Activated T-helper 9 cell treated with anti-CD3 and anti-CD28 coated beads, Interleukin-2, amount 50 U/mL, for 16 hours (primary cell): ENCODE measurements at places on chromosomes 6 and 20.

DNA sequence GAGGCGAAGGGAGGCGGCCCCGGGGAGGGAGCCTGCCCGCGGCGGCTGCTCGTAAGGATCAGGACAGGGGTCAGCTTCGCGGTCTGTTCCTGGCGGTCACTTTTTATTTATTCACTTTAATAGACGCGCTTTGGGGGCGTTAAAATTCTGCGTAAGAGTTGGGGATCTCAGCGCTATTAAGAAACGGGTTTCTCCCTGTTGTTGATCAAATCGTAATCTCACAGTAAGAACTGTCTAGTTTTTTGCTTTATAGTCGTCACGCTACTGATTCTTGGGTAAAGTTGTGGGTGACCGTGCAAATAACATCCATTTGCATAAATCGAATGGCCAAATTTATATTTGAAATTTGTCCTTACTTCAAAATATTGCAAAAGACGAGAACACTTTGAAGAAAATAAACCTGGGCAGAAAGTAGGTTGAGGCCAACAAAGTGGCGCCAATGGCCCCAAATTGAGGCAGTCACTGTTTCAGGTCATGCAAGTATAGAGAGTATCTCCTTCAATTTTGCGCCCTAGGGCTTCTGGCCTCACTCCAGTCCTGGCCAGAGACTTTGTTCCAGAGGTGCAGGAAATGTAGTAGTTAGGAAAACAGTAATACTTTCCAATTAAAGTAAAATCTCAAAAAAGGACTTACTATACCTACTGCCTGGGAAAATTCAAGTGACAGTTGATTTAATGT is 963 bp upstream of the RMND1 start:
- DNase-seq = no peak

DNA sequence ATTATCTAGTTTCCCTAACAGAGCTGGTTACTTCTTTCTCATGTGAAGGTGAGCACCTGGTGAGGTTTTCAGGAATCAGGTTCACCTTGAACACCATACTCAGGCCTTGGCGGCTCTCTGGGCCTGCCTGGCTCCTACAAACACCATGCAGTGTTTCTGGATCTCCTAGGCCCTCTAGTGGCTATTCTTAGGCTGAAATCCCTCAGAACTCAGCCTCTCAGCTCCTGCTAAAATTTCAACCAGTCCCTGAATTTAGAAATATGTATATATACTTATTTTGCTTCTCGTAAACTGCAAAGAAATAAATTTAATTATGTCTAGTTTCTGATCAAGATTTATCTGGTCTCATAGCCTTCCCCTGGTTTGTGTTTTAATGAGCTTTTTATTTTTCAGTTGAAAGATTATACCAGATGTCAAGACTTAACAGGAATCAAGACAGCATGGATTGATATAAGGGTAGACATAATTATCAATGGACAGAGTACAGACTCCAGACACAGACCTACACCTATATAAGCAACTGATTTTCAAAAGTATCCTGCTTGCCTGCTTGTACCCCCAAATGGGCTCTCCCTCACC is 55.9 kb downstream of the ANKEF1 start:
- DNase-seq = no peak

DNA sequence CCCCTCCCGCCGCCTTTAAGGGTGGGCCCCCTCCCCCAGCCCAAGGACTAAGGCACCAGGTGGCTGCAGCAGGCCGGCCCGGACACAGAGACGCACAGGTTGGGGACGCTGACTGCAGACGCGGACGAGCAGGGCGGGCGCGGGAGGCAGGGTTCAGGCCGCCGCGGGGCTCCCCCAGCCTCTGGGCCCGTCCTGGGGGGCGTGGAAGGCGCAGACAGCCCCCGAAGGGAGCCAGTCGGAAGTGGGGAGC is 9.3 kb downstream of the DUSP15 start:
- no peak for DNase-seq

DNA sequence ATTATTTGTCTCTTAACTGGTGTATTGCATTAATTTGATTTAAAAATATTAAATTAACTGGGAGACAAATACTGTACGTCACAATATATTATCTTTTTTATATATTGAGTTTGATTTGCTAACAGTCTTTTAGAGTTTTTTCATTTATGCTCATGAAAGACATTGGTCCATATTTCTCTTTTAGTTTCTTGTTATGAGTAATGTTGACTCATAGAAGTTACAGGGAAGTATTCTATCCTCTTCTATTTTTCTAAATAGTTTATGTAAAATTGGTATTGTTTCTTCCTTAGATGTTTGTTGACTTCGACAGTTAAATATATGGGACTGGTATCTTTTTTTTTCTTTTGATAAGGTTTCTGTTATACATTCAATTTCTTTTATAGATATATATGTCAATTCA is 1115.6 kb upstream of the CITED2 start:
- DNase-seq = no peak

GRCh38 chr20:45866454-45866853 is 9.0 kb downstream of the ZSWIM3 start:
- DNase-seq = no peak

- no peak for DNase-seq
Observed at GRCh38 chr6:121823437-121823851, 388.0 kb downstream of the GJA1 start.

GRCh38 chr6:157314705-157315321 is 8.5 kb downstream of the TMEM242 start:
- DNase-seq = no peak

GRCh38 chr20:1369970-1370369 is 22.9 kb downstream of the FKBP1A start:
- no peak for DNase-seq

DNA sequence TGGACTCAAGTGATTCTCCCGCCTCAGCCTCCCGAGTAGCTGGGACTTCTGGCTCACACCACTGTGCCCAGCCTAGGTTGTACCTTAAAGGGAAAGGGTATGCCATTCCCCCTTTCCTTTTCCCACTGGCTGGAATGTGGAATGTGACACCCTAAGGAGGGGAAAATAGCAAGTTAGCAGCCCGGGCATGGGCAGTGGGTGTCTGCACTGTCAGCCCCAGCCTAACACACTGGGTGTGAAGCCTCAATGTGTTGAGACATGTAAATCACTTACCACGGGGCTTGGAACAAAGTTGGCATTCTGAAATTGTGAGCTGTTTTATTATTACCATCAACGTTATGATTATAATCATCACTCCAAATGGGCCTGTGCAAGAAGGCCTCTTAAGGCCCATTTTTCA is 80.8 kb upstream of the PTPN1 start:
- no peak for DNase-seq

GRCh38 chr6:7727946-7728854 is 2.3 kb downstream of the BMP6 start:
- DNase-seq = no peak

- no peak for DNase-seq
Observed at GRCh38 chr6:33587529-33587928, 7.5 kb upstream of the BAK1 start.

- no peak for DNase-seq
Observed at GRCh38 chr6:32583527-32583898, 6.1 kb downstream of the HLA-DRB1 start.

GRCh38 chr20:46512943-46513844 is at the start of gene ZNF334:
TSS of gene ZNF334 (minus strand) at chr20:46513559. CDS start at chr20:46512102, 1,457 bp downstream.
- no peak for DNase-seq

GRCh38 chr6:80003826-80004172 is 650 bp upstream of the TTK start:
- DNase-seq = peak; percentile 8

DNA sequence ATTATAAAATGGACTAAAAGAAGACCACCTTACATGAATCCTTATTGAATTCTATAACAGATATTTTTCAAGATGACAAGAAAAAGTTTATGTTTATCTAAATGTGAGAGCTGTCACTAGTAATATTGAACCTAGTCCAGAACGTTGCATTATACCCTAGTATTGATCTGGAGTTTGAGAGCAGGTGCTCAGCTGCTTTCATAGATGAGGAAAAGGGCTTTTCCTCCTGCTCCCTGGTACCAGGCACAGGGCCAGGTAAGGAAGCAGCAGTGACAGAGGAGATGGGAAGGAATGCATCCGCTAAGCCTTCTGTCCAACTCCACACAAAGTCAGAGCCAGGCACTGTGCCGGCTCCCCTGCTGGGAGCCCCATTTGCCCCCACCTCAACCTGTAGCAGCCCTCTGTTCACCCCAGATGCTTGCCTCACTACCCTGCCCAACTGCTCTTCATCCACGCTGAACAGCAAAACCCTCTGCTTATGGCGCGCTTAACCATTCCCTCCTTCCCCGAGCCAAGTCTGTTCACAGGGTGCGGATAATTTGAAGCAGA is 393.1 kb downstream of the FRK start:
- DNase-seq = no peak

DNA sequence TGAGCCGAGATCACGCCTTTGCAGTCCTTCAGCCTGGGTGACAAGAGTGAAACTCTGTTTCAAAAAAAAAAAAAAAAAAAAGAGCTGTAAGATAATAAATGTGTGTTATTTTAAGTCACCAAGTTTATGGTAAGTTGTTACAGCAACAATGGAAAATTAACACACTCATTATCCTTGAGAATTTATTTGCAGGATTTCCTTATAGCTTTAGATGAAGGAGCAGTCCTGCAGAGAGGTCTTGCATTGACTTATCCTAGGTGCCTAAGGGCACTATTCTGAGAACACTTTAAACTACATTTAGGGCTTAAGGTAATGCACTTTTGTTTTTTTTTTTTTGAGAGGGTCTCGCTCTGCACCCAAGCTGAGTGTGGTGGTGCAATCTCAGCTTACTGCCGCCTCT is 13.8 kb upstream of the SCAF8 start:
- DNase-seq = no peak

GRCh38 chr6:78611886-78612480 is 255.4 kb upstream of the IRAK1BP1 start:
- DNase-seq = no peak

- DNase-seq = no peak
Observed at GRCh38 chr6:34142061-34142998, 3.6 kb downstream of the GRM4 start.

DNA sequence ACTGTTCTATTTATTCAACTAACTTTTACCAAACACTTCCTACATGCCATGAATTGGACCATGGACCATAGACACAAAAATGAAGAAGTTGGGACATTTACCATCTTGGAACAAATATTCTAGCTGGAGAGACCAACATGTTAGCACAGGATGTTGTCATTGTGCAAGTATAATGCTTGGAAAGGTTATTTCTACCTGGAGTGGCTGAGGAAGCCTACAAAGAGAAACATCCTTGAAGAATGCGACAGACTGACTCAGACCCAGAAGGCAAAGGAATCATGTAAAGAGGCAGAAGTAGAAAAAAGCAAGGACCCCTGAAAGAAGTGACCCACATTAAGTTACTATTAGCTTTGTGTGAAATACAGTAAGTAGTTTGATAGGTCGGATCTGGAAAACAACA is 180.9 kb downstream of the SOD2 start:
- DNase-seq = no peak

- DNase-seq = no peak
Observed at GRCh38 chr20:44576297-44576696, 6.1 kb upstream of the PKIG start.

DNA sequence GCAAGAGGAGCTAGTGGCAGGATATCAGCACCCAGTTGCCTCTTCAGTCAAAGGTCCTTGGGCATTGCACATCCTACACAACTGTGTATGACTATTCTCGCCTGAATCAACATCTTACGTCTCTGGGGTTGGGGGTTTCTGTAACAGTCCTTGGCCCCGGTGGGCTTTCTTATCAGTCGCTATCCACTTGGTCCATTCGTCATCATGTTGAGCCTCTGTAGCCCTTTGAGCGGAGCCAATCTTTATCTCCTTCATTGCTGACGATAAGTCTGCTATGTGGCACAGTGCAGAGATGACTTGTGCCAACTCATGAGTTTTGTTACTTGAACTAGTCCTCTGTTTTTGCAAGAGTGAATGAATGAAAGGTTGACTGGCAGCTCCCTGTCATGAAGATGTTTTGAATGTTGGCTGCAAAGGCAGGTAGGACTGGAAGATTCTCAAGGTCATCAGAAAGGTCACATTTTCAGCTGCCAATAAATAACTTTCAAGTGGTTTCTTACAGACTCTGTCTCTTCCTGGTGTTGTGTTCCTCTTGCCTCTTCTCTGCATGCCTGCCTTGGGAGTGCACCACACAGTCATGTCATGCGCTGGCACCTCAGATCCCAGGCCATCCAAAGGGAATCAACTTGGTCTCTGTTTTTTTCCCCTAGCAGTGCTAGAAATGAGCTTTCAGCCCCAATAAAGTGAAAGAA is 238.9 kb downstream of the SLC24A3 start:
- no peak for DNase-seq

GRCh38 chr20:6622041-6622440 is 145.4 kb upstream of the BMP2 start:
- no peak for DNase-seq

DNA sequence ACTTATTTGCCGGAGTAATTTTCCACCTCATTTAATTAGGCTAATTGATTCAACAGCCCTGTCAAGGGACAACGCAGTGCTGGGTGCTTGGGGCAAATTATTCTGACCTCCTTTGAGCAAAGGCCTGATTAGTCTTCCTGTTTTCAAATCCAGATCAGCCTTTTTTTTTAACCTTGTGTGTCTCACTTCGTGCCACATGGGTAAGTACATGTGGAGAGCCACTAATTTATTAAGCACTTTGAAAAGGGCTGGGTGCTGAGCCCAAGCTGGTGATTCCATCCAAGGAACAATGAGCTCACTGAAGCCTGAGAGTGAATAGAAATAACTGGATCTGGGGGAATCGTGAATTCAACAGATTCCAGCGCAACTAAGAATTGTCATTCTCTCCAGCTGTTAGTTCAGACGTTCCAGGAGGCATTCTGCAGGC is 229.3 kb downstream of the CLIC5 start:
- no peak for DNase-seq

GRCh38 chr6:53801022-53801421 is 6.2 kb downstream of the LRRC1 start:
- DNase-seq = no peak

DNA sequence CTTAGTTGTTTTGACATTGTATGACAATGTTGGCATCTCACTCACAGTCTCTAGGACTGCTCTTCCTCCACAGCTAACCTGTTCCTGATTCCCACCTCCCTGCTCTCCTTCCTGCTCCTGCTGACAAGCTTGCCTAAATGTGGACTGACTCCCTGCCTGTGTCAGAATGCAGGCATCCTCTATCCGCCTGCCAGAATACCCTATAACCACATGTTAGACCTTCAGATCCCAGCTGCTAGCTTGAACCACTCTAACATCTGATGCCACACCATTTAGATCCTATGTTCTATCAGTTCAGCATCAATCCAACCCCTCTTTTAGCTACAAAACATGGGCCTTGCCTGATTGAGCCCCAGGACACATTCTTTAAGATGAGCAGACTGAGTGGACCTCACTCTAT is 12.2 kb downstream of the FILIP1 start:
- no peak for DNase-seq

GRCh38 chr20:40893610-40894236 is 134.9 kb upstream of the TOP1 start:
- DNase-seq = no peak

DNA sequence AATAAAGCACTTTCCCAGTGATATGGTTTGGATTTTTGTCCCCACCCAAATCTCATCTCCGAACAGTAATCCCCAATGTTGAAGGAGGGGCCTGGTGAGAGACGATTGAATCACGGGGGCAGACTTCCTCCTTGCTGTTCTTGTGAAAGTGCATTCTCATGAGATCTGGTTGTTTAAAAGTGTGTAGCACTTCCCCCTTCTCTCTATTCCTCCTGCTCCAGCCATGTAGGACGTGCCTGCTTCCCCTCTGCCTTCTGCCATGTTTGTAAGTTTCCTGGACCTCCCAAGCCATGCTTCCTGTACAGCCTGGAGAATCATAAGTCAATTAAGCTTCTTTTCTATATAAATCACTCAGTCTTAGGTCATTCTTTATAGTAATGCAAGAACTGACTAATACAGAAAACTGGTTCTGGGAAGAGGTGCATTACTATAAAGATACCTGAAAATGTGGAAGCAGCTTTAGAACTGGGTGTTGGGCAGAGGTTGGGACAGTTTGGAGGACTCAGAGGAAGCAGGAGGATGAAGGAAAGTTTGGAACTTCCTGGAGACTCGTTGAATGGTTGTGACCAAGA is 7.4 kb downstream of the EPM2A start:
- no peak for DNase-seq
